Subcutaneous preadipocyte (primary cell): ENCODE measurements at places on chromosomes 1 and 21. TPM values are rescaled to one million over a fixed set of nuclear protein-coding genes. Genes with fewer than 3 reads are reported as not detected.

Gene TFAP2E
- under 0.01 and 0.20 TPM in 2 replicates for total RNA-seq

Gene PFKFB2
- total RNA-seq = 2.5 and 3.3 TPM in 2 replicates

Gene GNAT2
- total RNA-seq = not detected in 2 replicates

Gene CFHR1
- not detected in 2 replicates for total RNA-seq

Gene PRRX1
- 384 and 523 TPM in 2 replicates for total RNA-seq

Gene FAM78B
- total RNA-seq = 0.98 and 1.1 TPM in 2 replicates
